ENCODE measurements at places on chromosomes 4 and X.

- no peak for DNase-seq
Measured at GRCh38 chrX:105191878-105192277, 28.6 kb downstream of the TEX13A start.

DNA sequence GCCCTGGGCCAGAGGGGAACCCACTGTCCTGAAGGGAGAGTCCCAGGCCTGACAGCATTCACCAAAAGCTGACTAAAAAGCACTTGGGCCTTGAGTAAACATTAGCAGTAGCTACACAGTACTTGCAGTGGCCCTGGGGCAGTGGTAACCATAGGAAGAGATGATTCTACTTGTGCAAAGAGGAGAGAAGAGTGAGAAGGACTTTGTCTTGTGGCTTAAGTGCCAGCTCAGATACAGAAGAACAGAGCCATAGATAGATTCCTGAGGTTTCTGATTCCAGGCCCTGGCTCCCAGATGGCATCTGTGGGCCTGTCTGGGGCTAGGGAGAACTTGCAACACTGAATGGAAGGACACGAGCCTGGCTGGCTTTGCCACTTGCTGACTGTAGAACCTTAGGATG lies 100.5 kb downstream of the PTCHD1 start:
- no peak for DNase-seq

DNA sequence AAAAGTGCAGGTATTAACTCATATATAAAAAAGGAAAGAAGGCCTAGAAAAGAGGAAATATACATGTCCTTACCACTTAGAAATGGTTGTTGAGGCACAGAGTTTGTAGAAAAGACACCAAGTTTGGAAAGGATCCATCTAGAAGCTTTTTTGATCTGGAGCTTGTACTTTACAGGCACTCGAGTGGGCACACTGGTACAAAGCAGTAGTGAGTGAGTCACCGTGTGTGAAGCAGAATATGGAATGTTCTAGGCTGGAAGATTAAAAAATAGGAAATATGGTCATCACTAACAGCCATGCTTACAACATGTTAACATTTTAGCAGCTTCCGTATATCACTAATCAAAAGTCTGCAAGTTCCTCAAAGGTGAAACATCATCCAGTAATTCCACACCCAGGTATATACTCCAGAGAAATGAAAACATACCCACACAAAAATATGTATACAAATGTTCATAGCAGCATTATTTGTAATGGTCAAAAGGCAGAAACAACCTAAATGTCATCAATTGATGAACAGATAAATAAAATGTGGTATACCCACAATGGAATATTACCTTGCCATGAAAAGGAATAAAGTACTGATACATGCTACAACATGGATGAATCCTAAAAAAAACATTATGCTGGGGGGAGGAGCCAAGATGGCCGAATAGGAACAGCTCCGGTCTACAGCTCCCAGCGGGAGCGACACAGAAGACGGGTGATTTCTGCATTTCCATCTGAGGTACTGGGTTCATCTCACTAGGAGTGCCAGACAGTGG lies 69.5 kb downstream of the FRYL start:
- no peak for DNase-seq

GRCh38 chrX:5791721-5792120 lies 436.9 kb downstream of the NLGN4X start:
- no peak for DNase-seq

DNA sequence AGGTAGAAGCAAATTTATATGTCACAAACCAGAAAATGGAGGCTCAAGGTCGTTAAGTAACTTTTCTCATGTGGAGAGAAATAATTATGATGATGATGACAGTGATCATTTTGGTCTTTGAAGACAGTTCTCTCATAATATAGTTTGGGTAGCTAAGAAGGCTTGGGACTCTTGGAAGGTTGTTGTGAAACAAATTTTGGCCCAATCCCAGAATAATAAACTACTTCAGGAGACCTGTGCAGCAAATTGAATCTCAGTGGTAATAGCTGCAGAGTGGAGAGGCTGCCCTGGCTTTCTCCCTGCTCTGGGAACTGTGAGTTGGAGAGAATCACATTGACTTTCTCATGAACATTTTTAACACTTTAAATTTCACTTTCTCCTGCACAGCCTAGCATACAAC lies 217.2 kb upstream of the BOD1L1 start:
- DNase-seq: no peak

- peak; percentile 30 for DNase-seq
Measured at GRCh38 chr4:185127021-185127925, 15.8 kb upstream of the SLC25A4 start.

DNA sequence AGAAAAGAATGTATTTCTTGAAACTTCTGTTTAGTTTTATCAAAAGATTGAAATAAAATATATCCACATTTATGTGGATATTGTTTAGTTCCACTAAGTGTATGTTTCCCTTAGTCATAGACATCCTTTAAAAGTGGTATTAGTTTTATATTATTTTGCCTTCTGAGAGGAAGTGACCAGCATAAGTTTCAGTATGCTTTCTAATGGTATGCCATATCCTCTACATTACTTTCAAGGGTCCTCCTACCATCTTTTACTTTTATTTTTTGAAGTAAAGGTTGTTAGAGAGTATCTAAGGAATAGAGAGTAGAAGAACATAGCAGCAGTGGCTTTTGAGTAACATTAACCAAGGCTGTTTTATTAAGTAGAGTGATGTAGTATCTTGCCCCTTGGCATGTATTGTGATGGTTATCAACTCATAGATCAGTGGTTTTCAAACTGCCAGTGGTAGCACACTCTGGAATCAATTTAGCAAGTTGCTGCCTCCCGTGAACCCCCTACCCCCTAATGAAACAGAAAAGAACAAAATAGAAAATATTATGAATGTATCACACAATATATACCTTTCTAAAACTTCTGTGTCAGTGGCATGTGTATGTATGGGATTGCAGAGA lies 44.8 kb downstream of the RBPJ start:
- DNase-seq: peak; percentile 4

DNA sequence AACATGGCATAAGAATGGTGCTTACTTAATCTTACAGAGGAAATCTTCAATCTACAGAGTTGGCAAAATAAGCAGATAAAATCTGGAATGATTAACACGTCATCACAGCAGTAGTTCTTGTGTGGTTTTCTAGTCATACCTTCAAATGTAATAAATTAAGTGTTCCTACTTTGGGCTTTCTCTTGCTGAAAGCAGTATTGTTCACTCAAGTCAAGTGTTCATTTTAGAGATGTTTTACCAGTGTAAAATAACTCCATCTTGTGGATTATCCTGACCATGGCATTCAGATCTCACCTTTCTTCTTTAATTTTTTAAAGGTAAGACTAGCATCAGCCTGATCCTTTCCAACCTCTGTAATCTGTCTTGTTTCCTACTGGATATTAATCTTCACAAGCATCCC lies 72.9 kb downstream of the ADAMTS3 start:
- DNase-seq: no peak

GRCh38 chr4:138087066-138087719 lies 155.0 kb downstream of the SLC7A11 start:
- DNase-seq: no peak

DNA sequence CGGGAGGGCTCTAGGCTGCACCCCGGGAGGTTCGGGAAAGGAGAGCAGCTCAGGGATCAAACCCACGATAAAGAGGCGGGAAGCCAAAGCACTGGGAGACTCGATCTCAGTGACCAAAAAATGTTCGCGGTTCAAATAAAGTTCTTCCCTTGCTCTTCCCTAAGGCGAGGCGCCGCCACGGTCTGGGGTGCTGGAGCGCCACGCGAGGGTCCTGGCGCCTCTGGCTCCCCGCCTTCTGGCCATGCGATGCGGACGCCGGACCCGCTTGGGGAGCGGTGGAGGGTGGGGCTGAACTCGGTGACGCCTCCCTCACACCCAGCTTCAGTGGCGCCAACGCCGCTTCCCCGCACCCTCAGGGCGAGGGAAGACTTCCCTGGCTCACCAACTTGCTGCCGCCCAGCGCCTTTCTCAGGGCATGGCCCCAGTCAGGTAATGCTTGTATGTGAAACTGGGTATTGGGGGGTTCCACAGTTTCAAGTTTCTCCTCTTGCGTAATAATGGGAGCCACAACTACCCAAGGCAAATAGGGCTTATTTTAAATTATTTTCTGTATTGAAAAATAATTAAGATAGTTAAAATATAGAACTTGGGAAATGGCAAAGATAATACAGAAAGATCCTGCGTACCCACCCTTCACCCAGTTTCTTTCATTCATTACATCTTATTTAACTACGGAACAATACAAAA lies at the start of gene QRFPR:
TSS of gene QRFPR (minus strand) at position 243 of the 687 bp plus-strand sequence. CDS start 371 bp downstream, outside the sequence.
- DNase-seq: no peak

DNA sequence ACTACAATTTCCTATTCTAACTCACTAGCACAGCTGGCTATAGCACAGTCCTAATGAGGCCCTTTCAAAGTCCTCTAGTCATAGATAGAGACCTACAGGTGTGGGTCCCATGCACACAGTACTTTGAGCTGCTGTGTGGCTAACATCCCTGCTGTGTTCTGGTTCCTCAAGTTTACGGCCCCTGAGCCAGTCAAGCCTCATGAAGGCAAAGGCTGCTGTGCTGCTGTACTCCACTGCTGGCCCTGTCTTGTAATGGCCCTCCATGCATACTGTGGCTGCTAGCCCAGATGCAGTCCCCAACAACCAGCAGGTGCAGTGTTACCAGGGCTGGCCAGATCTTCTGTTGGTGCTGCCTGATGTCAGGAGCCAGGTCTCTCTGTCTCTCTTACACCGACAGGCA lies 23.4 kb upstream of the ENPEP start:
- DNase-seq: no peak

DNA sequence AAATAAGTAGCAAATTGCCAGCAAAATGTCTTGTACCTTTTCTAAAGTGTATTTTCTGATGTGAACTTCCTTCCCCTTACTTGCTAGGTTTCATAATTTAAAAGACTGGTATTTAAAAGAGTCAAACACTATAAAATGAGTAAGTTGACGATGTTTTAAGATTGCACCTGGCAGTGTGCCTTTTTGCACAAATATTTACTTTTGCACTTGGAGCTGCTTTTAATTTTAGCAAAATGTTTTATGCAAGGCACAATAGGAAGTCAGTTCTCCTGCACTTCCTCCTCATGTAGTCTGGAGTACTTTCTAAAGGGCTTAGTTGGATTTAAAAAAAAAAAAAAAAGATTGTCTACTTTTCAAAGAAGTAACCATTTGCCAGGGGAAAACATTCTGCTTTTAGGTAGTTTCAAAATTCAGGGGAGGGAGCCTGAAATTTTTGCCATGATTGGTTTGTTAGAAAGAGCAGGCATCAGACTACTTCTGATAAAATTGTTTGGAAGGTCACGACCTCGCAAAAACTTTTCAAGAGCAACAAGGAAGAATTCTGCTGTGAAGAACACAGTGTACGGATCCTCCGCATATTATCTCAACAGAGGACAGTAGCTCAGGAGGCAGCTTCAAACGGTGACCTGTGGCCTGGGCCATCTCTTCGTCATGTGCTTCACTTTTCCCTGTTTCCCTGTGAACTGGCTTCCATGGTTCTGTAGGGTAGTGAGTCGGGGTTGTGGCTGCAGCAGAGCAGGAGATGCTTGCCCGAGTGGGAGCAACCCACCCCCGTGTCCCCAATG lies 66.1 kb downstream of the CDS1 start:
- DNase-seq: no peak

GRCh38 chr4:148737061-148737770 lies 295.0 kb upstream of the NR3C2 start:
- DNase-seq: no peak

- DNase-seq: no peak
Measured at GRCh38 chrX:127030016-127030748, 210.7 kb downstream of the PRR32 start.

- DNase-seq: peak; percentile 15
Measured at GRCh38 chr4:64230709-64231310, 178.4 kb downstream of the TECRL start.

DNA sequence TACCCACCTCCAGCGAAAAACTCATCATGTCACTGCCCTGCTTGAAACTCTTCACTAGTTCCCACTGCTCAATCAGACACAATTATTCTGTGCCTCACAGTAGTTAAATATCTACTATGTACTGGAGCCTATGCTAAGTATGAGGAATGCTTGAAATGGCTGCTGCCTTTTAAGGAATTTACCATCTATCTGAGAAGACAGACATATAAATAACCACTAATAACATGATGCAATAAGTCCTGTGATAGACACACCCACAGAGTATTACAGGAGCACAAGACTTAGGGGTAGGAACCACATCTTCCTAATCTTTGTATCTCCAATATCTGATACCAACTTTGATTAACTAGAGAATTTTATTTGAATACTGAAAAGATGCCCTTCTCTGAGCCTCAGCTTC lies 21.1 kb downstream of the SLC25A53 start:
- no peak for DNase-seq

- no peak for DNase-seq
Measured at GRCh38 chr4:146349306-146349705, 135.0 kb downstream of the REELD1 start.

DNA sequence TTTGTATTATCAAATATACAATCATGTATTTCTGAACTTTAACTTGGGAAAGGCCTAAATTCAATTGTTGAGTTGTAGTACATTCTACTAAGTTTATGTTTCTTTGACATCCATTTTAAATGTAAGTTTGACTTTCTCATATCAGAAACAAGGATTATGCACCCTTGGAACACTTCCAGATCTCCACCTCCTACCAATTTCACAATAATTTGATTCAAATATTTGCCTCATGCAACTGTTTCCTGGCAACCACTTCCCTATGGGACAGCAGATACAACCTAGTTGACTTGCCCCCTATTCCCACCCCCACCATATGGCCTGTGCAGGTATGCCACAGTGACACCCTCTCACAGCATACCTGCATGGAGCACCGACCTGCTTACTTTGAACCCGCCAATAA lies 506.4 kb upstream of the PABPC4L start:
- DNase-seq: no peak

DNA sequence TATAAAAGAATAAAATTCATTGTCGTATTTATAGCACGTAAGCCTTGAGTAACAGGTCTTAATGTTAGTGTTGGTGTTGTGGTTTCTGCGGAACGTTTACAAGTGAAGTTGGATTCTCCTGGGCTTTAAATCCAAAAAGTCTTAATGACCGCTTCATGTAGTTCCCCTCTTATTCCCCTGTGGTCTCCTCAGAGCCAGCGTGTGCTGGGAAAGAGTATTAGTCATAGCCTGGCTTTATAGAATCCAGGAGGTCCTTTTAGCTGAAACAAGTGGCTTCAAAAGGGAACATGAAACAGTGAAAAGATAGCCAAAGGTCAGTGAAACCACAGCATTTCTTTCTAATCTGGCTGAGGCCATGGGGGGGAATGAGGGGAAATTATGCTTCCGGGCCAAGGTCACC lies 79.1 kb downstream of the CLCN4 start:
- DNase-seq: no peak

- no peak for DNase-seq
Measured at GRCh38 chr4:10760086-10760485, 75.5 kb upstream of the CLNK start.

GRCh38 chr4:182807346-182807745 lies 109.8 kb downstream of the DCTD start:
- no peak for DNase-seq

- DNase-seq: peak; percentile 67
Measured at GRCh38 chrX:11137543-11138139, 26.5 kb downstream of the HCCS start.

GRCh38 chr4:10577508-10578426 lies 106.8 kb downstream of the CLNK start:
- no peak for DNase-seq
